ENCODE measurements at places on chromosomes 2 and 18.
A peak's percentile ranks its signal among the peaks of the same experiment; 100 is the strongest.

GRCh38 chr2:31296641-31297287 is 62.8 kb downstream of the EHD3 start:
- no peaks in the 10 kb centered on the region for H3K36me3 ChIP-seq
- H3K27me3 ChIP-seq: peaks cover 5% of the 10 kb centered on the region
- no peak overlapping the region for H3K27ac ChIP-seq
- no peaks in the 10 kb centered on the region for H3K4me1 ChIP-seq
- DNase-seq: no peak

DNA sequence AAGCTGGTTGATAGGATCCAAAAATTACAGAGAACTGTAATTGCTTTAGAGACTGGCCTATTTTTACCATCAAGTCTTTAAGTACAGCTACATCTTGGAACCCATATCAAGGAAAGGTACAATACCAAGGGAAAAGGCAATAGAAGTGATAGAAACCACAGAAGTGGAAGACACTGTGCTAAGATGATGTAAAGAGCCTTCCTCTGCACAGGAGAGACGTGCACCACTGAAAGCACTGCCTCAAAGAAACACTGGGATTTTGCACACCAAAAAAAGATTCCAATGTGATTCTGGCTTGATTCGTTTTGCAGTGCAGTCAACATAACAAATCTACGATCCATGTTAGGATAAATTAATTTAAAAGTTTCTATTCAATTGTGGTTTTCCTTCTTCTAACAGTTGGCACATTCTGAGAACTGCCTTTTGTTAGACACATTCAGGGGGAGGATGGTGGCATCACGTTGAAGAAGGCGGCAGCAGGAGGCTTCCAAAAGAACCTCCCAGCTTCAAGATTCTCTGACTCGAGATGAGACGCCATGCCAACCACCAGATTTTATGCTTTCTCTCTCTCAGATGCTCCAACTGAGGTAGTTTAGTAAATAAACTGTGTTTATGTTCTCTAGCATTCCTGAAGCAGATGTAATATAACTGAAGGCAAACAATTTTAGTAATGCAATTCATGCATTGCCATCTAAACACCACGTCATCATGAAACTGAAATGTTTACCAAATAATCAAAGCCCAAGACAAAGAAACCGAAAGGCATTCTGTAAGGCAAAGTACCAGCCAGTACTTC is 102.9 kb downstream of the BCL2 start:
- peak overlapping the region; percentile 94 for H3K27ac ChIP-seq
- DNase-seq: no peak
- peaks cover 77% of the 10 kb centered on the region for H3K4me1 ChIP-seq
- H3K27me3 ChIP-seq: no peaks in the 10 kb centered on the region
- peaks cover 75% of the 10 kb centered on the region for H3K36me3 ChIP-seq
- peak overlapping the region; percentile 83 for H3K4me3 ChIP-seq

- H3K4me1 ChIP-seq: peaks cover 2% of the 10 kb centered on the region
- peaks cover 28% of the 10 kb centered on the region for H3K36me3 ChIP-seq
- no peaks in the 10 kb centered on the region for H3K27me3 ChIP-seq
- DNase-seq: no peak
- no peak overlapping the region for H3K4me3 ChIP-seq
Observed at GRCh38 chr2:168608796-168609195, 152.7 kb downstream of the CERS6 start.

DNA sequence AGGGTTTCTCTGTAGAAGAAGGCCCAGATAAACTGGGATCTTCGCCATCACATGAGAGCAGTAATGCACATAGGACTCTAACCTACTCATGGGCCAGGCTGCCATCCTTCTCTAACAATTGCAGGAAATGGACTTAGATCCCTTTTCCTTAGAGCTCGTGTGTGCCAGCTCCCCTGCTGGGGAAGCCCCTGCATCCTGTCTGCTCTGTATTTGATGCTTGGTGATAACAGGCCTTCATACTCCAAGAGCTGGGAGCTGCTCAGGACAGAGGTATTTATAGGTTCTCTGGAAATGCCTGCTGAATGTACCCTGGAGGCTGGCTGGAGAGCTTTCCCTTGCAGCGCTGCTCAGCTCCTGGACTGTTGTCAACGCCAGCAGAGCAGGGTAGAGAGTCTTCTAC is 249.6 kb downstream of the MTX2 start:
- peaks cover 9% of the 10 kb centered on the region for H3K4me1 ChIP-seq
- H3K4me3 ChIP-seq: no peak overlapping the region
- DNase-seq: no peak
- H3K36me3 ChIP-seq: no peaks in the 10 kb centered on the region
- H3K27ac ChIP-seq: no peak overlapping the region
- H3K27me3 ChIP-seq: peaks cover 18% of the 10 kb centered on the region

- H3K27ac ChIP-seq: no peak overlapping the region
- DNase-seq: no peak
- peaks cover 12% of the 10 kb centered on the region for H3K36me3 ChIP-seq
- H3K4me3 ChIP-seq: no peak overlapping the region
- H3K27me3 ChIP-seq: no peaks in the 10 kb centered on the region
Observed at GRCh38 chr2:162114271-162114670, 37.8 kb downstream of the GCG start.

DNA sequence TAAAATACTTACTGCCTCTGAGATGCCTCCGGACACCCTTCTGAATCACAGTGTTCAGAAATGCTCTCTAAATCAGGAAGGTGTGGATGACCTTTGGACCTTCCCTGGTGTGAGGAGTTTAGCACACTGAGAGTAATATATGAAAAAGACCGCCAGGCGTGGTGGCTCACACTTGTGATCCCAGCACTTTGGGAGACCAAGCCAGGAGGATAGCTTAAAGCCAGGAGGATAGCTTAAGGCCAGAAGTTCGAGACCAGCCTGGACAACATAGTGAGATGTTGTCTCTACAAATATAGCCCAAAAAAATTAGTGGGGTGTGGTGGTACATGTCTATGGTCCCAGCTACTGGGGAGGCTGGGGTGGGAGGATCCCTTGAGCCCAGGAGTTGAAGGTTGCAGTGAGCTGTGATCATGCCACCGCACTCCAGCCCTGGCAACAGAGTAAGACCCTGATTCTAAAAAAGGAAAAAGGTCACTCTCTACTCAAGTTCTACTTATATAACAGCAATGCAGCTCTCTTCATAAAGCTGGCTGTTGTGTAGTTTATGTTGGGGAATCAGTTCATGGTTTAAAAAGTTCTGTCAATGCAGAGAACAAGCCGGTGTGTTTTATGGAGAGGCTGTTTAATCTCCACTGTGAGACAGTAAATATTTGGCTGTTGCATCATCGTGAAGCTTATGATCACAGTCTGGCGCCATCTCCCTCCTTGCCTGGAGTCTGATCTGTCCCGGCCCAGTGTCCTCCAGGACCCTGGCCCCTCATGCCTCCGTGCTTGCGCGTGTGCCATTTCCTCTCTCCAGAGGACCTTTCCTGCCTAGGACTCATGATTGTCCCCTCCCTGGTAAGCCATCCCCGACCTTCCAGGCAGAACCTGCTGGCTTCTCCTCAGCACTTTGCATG is 184.5 kb downstream of the FAM210A start:
- H3K4me1 ChIP-seq: peaks cover 16% of the 10 kb centered on the region
- H3K27me3 ChIP-seq: no peaks in the 10 kb centered on the region
- no peak for DNase-seq
- H3K27ac ChIP-seq: no peak overlapping the region
- H3K36me3 ChIP-seq: peaks cover 10% of the 10 kb centered on the region
- no peak overlapping the region for H3K4me3 ChIP-seq

DNA sequence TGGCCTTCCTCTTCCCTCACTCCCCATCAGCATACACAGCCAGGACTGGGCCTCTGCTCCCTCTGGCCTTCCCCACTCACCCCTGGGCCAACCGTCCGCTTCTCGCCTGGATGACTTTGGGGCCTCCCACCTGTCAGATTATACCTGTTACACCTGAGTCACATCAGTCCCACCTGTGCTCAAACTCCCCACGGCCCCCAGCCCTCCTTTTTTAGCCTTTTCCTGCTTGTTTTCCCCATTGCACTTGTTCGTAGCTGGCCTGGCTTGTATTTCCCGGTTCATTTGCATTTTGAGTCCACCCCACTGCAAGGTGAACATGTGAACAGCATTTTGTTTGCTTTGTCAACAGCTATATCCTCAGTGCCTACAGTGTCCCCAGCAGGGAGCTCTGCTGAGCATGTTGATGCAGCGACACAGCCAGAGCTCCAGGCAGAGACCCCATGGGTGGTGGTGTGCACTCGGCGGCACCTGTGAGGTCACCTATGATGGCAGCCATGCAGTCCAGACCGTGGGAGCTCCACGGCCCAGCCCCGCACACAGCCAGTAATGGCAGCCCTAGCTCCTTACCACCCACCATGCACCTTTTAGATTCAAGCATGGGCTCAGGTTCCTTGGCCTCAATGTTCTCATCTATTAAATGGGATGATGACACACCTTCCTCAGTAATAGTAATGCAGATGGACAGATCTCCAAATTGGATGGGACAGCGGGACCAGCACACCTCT is 276.4 kb upstream of the HS6ST1 start:
- H3K4me3 ChIP-seq: no peak overlapping the region
- H3K36me3 ChIP-seq: no peaks in the 10 kb centered on the region
- H3K27me3 ChIP-seq: no peaks in the 10 kb centered on the region
- no peak overlapping the region for H3K27ac ChIP-seq

DNA sequence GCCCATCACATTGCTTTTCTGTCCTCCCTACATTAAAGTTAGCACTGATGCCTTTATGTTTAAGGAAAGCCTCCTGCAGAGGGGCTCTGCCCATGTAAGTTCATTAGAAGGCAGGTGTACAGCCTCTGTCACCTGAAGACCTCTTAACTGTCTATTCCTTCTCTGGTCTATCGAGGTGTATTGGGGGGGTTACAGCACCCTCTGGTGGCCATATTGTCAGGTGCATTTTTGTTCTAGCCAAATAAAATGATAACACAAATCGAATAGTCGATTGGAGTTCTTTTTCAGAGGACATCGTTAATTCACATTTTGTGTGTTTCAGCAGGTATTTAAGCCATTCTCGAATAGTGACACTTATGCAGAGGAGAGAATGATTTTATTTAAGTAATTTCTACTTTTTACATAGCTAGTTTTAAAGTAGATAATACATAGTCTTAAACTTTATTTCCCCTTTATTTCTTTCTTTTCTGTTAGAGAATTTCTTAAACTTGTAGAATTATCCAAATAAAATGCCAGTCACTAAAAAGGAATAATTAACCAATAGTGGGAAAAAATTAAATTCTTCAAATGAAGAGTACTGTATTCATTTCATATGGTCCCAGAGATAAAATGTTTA is 136.8 kb downstream of the NEDD4L start:
- no peak overlapping the region for H3K4me3 ChIP-seq
- no peaks in the 10 kb centered on the region for H3K36me3 ChIP-seq
- DNase-seq: peak; percentile 22
- no peak overlapping the region for H3K27ac ChIP-seq
- peaks cover 4% of the 10 kb centered on the region for H3K27me3 ChIP-seq
- H3K4me1 ChIP-seq: no peaks in the 10 kb centered on the region

- peak overlapping the region; percentile 13 for H3K27ac ChIP-seq
- DNase-seq: no peak
- peak overlapping the region; percentile 16 for H3K4me3 ChIP-seq
- peaks cover 70% of the 10 kb centered on the region for H3K4me1 ChIP-seq
Observed at GRCh38 chr2:160389875-160390274, 103.7 kb downstream of the RBMS1 start.

DNA sequence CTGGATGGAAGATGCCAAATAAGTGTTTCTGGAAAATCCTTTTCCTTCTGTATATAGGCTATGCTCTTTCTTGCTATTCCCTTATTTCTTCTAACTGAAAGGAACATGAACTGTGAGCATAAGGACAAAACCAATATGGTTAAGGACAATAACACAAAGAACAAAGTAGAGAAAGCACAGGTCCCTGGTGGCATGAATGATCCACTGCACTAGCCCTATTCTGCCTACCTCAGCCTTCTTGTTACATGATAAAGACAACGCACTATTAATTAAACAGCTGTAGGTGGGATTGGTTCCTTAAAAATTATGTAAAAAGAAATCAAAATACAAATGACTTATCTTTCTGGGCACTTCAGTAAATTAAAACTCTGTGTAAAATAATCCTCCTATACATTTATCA is 1.9 kb upstream of the WDR75 start:
- H3K36me3 ChIP-seq: peaks cover 8% of the 10 kb centered on the region
- no peak overlapping the region for H3K27ac ChIP-seq
- H3K4me1 ChIP-seq: peaks cover 7% of the 10 kb centered on the region
- DNase-seq: no peak

All from T-helper 2 cell treated with Interferon-gamma antibody and Interleukin-4, amounts not matched to agents 5 μg/mL and 100 μg/mL, for 36 hours (primary cell).